ENCODE measurements at places on chromosomes 3 and 15.

DNA sequence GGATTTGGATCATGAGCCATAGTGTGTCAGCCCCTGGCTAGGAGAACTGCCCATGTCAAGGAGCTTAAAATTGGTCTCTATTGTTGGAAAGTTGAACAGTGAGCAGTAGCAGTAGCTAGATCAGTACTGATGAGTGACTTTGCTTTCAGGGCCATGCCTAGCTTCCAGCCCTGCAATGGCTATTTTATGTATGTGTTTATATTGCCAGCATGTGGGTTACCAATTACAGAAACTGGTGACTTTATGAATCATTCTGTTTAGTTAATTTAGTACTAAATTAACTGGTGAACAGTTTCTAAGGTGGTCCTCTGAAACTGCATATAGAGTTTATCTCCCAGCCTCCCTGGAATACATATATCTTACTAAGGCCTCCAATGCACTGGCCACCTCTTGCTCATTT is 908.1 kb upstream of the ALCAM start:
- DNase-seq, result no peak

DNA sequence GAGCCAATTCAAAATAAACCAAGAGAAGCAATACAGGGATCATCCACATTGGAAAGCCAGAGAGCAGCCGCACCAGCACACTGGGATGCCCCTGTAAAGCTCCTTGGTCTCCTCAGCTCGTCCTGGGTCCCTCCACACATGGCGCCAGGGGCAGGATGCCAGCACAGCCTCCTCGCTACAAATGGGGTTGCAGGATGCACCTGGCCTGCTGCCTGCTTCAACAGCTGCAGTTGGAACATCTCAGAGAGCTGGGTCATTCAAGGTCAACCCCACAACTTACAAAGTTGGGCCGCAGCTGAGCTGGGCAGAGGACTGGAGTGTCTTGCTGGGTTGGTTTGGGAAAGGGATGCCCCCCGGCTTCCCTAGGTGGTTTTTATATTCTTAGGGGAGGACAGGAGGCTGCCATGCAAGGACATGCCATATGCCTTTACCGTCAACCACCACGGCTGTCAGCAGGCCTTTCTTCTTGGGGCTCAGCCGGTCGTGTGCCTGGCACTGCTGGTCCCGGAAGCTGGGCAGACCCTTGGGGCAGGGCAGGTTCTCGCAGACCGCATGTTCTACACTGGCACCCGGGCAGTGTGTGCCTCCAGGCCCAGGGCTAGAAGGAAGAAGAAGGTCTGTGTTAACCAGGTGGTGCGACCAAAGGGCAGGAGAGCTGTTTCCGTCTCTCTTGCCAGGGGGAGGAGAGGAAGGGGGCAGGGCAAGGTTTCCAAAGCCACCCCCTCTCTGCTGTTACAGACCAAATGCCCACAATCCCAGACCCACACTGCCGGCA is 225.2 kb downstream of the ADAMTS17 start:
- DNase-seq, result no peak

DNA sequence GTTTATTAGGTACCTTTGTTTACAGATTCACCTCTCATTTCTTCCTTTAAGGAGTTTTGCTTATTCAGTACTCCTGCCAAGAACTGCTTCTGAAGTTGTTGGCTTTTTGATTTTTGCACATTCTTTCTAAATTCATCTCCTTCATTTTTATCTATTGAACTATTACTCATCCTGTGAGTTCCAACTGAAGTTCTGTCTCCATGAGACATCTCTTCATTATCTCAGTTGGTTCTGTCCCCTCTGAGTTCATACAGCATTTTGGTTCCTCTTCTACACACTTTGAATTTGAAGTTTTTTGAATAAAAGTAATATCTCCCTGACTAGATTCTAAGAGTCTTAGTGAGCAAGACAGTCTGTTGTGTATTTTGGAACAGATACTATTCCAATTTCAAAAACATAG is 299.7 kb downstream of the OTOL1 start:
- no peak for DNase-seq

GRCh38 chr3:46124216-46125177 is 83.6 kb downstream of the CCR1 start:
- DNase-seq, result no peak

DNA sequence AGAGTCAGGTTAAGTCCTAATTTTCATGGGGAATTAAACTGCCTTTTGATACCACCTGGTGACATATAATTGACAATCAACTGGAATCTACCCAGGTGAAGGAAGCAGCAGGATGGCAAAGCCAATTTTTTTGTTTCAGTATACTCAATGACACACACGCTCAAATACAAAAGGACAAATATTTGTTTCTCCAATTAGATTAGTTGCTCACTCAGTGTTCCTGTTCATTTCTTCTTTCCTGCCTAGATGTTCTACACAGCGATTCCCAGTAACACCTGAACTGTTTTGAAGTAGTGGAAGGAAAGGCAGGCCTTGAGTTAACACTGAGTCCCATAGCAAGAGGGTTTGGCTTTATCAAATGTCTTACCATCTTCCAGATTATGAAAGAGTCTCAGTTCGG is 157.5 kb downstream of the PDZRN3 start:
- no peak for DNase-seq

- DNase-seq, result no peak
Measured at GRCh38 chr15:81869161-81869954, 176.5 kb downstream of the MEX3B start.

GRCh38 chr15:56194035-56194434 is 49.6 kb downstream of the RFX7 start:
- DNase-seq, result no peak

- DNase-seq, result no peak
Measured at GRCh38 chr3:126355777-126356372, 1.3 kb downstream of the KLF15 start.

- DNase-seq, result no peak
Measured at GRCh38 chr3:150378301-150378748, 29.8 kb upstream of the TSC22D2 start.

DNA sequence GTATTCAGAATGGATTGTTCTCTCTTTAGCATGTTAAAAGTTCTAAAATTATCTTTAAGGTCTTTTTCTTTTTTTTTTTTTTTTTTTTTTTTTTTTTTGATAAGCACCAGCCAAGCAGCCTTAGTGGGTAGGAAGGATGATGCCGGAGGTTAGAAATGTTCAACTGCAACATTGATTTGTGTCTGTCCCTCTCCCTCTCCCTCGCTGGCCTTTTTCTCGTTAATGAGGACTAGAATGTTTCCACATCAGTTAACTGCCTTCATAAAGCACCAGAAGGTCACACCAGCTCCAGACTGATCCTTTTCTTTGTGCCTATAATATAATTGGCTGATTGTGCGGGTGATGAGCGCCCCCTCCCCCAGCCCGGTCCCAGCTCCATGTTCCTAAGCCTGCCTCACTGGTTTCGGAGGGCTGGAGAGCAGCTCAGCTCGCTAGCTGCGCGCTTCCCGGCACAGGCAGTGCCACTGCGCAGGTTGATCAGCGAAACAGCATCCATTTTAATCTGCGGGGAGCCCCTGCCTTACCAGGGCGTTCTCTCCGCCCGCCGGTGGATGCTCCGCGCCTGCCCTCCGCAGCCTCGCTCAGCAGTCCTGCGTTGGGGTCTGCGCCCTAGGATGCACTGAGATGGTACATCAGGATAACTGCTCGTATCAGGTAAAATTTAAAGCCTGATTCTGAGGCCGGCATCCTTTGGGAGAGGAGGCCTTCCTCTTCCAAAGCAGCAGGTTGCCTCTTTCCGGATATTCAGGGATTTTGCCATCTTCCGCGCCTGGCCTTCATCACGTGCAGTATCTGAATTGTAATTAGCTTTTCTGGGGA is 148.9 kb upstream of the IL12A start:
- DNase-seq, result no peak

DNA sequence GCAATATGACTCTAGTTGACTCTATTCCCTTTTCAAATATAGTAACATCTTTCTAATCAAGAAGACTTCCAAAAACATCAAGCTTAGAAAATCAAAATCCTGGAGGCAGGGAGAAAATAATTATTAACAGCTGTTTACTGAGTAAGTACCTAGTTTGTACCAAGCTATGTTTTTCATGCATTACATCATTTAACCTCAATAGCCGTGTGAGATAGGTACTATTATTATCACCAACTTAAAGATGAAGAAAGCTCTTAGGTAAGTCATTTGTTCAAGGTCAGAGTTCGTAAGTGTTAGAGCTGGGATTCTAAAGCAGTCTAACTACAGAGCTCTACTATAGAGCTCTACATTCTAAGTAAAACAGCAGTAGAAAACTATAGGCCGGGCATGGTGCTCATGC is 41.6 kb downstream of the GSK3B start:
- DNase-seq, result no peak

DNA sequence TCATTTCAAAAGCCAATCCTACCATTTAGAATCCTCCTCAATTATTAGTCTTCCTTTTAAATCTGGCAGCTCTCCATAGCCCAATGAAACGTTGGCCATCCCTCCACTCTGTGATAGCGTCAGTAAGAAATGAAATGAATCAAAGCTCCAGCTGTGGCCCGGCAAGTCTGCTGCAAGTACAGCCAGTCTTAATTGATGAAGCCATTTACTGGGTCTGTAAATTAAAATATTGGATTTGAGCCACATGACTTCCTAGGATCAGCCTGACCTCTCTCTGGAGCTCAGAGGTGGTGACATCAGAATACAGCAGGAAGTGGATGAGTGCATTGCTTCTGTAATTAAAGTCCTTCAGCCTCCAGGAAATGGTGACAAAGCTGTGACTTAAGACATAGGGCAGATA is 347.0 kb upstream of the LMCD1 start:
- no peak for DNase-seq

DNA sequence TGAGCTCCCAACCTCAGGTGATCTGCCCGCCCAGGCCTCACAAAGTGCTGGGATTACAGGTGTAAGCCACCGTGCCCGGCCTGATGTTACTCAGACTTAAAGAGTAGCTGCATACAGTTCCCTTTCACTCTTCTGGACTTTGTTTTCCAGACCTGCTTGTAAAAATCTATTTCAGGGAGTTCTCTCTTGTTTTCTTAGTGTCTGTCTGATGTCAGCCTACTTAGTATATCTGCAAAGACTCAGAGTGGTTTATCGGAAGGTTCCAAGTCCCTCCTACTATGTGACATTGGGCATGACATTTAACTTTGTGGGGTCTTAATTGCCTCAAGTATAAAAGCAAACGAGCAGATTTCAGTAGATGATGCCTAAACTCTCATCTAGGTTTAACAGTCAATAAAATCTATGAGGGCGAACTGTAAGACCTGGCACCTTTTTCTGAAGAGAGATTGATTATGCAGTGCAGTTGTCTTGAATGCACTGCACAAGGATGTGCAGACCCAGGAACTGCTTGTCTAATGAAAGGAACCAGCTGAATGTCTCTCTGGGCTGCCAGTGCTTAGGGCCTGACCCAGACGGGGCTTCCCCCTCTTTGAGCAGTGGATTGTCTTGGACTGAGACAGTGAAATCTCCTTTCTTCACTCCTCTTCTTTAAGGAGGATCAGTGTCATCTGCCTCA is 301.4 kb downstream of the PTPRG start:
- no peak for DNase-seq

- DNase-seq, result no peak
Measured at GRCh38 chr3:29540544-29540943, 259.7 kb downstream of the RBMS3 start.

DNA sequence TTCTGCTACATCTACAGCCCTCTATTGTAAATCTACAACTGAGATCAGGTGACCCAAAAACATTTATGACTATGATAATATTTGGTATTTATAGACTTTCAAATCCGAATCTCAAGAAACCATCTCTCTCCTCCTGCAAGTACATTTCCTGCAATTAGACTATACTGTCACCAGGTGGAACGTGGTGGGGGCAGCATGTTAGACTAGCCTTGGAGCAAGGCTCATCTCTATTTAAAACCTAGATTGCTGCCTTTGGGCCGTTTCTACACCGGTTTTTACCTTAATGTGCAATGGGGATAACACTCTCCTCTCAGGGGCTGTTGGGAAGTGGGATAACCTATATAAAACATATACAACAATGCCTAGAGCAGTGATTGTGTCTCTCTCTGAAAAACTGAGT is 3.8 kb upstream of the KATNBL1 start:
- no peak for DNase-seq

DNA sequence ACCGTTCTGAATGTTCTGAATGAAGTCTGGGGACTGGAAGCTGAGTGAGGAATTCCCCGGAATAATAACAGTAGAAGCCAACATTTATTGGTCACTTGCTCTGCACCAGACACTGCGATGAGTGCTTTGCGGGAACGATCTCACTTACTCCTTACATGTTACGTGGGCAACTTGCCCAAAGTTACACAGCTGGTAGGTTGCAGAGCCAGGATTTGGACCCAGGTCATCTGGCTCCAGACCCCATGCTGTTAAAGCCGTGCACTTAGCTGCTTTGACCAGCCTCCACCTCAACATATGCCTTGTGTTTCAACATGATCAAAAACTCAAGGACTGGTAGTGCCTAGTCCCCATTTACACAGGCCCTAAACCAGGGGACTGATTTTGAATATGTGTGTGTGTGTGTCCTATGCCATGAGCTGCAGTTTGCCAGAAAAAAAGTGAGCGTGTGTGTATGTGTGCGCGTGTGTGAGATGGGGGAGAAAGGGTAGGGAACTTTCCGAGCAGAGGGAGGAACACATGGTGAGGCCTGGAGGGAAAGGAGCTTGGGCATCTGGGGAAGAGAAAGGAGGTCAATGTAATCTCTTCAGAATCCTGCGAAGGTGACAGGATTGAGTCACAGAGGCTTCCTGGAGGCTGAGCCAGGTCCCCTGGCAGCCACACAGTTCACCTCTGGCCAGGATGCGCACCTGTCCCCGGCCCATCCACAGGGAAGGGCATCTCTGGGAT is 28.9 kb downstream of the LINGO1 start:
- DNase-seq, result no peak

- no peak for DNase-seq
Measured at GRCh38 chr15:47670365-47670764, 46.9 kb upstream of the SEMA6D start.

- no peak for DNase-seq
Measured at GRCh38 chr3:13536432-13536831, 12.5 kb upstream of the FBLN2 start.

DNA sequence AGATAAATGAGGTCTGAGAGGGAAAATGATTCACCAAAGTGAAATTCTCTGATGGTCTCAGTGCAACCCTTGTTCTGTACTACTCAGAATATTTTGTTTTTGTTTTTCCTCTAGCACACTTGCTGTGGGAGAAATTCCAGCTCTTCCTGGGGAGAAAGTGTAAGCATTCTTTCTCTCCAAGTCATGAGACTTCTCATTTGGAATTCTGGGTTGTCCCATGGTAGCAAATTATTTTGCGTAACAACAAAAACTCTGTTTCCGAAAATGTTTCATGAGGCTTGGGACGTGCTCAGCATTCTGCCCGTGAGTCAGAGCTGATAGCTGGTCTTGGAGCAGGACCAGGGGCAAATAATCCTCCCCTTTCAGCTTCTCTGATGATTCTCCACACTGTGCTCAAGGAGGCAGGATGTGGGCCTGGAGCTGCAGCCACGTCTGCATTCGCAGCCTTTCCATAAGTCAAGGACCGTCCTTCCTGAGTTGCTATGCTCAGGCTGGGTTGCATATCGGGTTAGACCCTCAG is 70.3 kb downstream of the SENP2 start:
- no peak for DNase-seq

Data from stimulated activated CD4-positive, alpha-beta T cell treated with anti-CD3 and anti-CD28 coated beads, Interleukin-1b, Interleukin-23, amount 100 ng/mL, for 48 hours (primary cell).